NCI-H1694 treated with DMSO at 0.1 percent for 48 hours (cell line): ENCODE measurements at places on chromosomes 13 and 19.

DNA sequence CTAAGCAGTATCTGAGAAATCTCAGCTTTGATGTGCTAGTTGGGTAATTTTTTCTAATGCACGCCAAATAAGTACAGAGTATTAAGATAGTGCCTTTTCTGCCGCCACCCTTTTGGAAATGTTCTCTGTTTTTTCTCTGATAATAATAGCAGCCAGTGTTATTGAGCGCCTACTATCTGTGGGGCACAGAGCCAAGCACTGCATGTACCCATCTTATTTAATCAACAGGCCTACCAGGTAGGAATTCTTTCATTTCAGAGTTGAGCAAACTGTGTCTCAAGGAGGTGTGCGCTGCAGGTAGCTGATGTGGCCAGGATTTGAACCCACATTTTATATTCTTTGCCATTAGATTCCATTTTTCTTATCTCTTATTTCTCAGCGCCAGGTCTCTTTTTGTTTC, 1.4 kb downstream of the EPN1 start:
- no peak for DNase-seq

DNA sequence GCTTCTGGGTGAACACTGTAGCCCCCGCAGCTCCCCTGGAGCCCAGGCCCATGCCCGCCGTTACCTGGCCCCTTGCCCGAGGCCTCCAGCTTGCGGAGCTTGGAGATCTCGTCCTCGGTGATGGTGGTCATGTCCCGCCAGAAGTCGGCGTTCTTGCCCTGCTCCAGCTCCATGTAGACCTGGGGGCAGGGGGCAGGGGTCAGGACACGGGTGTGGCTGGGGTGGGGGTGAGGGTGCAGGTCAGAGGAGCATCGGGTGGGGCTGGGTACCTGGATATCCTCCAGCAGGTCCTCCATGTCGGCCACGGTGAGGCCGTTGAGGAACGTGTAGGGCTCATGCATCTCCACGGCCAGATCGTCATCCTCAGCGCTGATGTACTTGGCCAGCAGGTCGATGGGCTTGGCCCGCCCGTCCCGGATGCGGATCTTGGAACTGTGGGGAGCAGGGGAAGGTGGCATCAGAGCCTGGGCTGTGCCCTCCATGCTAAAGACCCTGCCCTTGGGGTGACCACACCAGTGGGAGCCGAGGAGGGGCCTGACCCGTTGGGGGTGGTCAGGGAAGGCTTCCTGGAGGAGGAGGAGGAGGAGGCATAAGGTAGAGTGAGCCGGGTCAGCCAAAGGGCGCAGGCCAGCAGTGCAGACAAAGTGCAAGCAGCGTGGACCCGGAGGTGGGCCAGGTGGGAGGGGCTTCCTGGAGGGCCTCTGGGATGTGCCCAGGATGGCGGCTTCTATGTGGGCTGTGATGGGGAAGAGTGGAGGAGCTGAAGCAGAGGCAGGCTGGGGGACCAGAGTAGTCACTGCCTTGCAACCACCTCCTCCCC, 7.6 kb downstream of the CACTIN start:
- DNase-seq = no peak

DNA sequence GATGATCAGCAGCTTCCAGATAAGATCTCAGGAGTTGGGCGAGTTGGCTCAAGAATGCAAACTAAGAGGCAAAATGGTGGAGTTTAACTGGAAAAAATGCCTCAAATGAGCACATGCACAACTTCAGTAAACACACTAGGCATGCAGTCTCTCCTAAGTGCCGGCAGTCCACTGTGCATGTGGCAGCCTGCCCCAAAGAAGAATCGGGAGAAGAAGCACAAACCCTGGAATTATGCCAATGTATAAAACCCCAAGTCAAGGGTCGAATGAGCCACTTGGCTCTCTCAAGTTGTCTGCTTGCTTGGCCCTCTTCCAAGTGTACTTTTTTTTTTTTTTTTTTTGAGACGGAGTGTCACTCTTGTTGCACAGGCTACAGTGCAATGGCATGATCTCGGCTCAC, 53.3 kb upstream of the SLITRK1 start:
- no peak for DNase-seq

- no peak for DNase-seq
These were observed 1491.2 kb upstream of the PRR20A start for GRCh38 chr13:55649485-55649884.

DNA sequence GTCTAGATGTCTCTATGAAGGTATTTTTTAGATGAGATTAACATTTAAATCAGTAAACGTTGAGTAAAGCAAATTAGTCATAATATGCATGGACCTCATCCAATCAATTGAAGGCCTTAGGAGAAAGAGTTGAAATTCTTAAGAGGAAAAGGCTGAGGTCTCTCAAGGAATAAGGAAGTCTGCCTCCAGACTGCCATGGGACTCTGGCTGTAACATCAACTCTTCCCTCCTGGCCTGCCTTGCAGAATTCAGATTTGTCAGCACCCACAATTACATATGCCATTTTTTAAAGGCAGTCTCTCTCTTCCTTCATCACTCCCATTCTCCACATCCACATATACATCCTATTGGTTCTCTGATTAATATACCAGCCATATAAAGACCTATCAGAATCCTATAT, 28.8 kb upstream of the INTS6 start:
- DNase-seq = no peak

DNA sequence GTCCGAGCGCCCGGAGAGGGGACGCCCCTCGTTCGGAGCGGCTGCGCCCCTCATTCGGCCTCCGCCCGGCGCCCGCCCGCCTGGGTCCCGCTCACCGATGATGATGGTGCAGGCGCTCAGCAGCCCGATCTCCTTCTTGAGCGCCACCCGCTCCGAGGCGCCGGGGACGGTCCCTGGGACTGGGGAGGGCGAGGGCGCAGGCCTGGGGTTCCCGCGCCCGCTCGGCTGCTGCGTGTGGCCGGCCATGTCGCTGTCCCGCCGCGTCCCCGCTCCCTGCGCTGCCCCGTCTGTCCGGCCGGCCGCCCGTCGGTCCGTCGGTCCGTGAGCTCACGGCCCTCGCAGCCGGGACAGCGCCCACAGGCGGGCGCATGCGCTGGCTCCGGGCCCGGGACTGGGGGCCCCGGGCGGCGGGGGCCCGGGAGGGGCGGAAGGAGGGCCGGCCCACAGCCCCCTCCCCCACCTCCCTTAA, at the start of gene SLC7A10:
SLC7A10 (minus strand) TSS at position 393 of the 469 bp plus-strand sequence; CDS start at position 246, 147 bp downstream.
- no peak for DNase-seq

DNA sequence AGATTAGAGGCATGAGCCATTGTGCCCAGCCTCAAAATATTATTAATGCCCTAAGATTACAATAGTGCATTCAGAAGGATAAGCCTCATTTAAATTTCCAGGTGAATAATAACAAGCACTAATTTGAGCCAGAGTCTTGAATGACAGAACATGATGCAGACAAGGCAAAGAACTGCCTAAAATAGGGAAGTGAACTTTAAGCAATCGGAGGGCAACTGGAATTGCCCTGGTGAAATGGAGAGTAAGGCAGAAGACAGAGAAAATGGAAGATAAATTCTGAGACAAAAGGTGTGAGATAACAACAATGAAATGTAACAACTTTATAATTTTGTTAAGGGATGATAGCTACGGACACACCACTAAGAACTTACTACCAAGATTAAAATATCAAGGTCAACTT, 199.9 kb downstream of the DIAPH3 start:
- DNase-seq = no peak

DNA sequence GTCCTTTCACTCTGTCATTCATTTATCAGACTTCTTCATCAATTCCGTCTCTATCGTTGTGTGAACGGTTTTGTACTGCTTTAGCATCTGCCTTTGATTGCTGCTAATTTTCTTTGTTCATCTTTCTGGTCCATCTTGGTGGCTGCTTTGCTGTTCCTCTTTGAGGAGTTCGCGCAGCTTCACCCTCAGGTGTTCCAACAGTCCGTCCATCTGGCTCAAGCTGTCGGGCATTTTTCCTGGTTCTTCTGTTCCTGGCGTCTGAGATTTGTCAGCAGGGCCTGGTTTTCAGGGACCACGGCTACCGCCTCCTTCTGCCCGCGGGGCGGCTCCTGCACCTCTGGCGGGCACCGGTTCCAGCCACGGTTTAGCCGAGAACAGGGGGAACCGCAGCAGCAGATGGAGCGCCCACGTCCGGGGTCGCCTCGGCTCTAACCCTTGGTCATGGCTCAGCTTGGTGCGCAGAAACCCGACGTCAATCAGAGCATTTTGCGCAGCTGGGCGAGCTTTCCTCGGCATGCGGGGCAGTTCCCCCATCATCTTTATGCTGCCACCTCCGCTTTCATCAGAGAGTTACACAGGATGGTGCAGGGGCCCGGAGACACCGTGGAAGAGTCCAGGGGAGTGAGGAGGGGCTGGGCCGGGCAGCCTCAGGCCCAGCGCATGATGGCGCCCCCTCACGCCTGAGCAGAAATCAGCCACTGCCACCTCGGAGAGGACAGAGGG, 89.5 kb downstream of the ZNF100 start:
- no peak for DNase-seq

- no peak for DNase-seq
These were observed 223.1 kb downstream of the MZT1 start for GRCh38 chr13:72504131-72504841.

DNA sequence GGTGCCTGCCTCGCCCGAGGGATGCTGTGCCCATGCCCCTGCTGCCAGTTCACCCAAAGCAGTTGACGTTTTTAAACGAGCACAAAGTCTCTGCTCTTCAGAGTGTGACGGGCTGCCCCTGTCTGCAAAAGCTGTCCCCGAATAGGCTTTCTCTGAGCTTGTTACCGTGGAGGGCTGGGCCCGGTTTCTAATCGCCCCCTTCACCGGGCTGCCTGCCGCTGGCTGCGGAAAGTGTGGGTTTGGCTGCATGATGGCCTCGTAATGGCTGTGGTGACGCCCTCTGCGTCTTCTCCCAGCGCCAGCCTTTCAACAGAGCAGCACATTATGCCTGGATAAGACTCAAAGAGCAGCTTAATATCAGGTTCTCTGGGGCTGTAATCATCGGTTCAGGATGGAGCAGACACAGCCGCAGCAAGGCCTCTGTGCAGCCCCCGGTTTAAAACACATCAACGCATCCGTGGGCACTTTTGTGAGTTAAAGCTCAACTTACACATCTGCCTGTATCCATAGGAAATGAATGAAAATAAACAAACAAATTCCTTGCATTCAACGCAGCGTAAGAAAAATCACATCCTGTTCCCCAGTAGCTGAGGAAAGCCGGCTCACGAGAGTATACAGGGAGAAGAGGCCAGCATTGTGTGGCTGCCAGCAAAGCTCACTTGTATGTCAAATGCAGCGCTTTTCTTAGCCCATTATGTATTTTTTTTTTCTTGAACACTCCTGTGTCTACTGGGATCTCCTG, 166.4 kb upstream of the SOX1 start:
- DNase-seq = no peak

DNA sequence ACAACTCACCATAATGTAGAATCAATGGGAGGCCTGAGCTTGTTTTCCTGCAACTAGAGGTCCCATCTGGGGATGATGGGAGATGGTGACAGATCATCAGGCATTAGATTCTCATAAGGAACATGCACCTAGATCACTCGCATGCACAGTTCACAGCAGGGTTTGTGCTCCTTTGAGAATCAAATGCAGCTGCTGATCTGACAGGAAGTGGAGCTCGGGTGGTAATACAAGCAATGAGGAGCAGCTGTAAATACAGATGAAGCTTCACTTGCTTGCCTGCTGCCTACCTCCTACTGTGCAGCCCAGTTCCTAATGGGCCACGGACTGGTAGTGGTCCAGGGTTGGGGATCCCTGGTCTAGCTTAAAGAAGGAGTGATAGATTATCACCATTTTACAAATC, 33.0 kb downstream of the KPNA3 start:
- no peak for DNase-seq

DNA sequence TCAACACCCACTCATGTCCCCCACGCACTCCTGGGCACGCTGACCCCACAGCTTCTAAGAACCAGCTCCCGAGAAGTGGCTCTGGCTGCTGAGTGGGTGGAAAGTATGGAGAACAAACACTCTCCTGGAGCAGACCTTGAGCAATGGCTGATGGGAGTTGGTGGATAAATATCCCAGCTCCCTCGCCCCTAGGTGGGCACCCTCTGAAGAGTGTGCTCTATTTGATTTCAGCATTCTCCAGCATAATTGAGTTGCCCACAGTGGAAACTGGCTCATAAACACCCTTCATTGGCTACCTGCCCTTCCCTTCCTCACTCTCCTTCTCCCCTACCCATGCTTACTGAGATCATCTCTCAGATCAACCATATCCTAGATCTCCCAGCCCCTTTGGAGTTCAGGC, 41.5 kb upstream of the ADGRE5 start:
- DNase-seq = no peak

DNA sequence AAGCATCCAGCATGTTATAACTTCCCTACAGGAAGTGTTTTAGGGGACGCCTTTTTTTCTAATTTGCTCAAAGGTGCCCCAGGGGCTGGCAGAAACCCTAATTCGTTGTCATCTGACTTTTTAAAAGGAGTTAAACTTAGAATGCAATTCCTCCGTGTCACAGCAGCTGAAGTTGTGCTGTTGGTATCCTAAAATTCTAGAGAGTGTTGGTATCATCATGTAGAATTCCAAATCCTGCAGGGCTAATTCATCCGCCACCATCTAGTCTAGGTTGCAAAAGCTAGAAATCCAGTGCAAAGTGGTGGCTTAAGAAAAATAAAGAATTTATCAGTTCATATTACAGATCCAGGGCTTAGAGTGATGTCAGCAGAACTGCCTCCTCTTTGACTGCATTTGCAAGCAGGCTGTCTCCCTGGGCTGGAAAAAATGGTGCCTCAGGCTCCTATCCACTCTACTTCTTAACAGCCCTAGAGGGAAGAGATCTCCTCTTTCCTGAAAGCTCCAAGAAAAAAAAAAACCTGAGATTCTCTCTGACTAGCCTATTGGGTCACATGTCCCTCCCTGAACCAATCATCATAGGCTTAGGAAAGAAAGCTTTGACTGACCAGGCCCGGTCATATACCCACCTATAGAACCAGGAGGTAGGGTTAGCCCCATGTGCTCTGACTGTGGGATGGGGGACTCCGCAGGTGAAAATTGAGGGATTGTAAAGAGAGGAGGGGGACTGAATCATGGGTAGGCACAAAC, 73.0 kb downstream of the MAP4K1 start:
- DNase-seq = no peak

GRCh38 chr13:46313024-46313423, 74.0 kb downstream of the RUBCNL start:
- no peak for DNase-seq

- peak; percentile 13 for DNase-seq
These were observed 699 bp downstream of the PTOV1 start for GRCh38 chr19:49851456-49852259.

- no peak for DNase-seq
These were observed 1.0 kb upstream of the NCCRP1 start for GRCh38 chr19:39195755-39196154.

DNA sequence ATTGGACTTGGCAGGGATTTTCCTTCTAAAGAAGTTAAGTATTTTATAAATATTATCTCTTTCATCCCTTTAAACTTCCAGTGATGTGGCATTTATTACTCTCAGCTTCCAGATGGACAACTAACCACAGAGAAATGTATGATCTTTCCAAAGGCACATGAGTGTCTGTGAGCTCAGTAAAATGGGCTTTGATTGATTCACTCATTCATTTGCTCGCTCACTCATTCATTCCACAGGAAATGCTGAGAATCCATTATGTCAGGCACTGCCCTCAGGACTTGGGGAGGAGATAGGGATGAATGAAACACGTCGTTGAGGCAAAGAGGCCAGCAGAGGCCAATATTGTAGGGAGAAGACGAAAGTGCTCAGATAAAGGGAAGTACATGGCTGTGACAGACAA, 359.3 kb downstream of the EFNB2 start:
- no peak for DNase-seq
